ENCODE measurements at places on chromosomes 13 and 19.

DNA sequence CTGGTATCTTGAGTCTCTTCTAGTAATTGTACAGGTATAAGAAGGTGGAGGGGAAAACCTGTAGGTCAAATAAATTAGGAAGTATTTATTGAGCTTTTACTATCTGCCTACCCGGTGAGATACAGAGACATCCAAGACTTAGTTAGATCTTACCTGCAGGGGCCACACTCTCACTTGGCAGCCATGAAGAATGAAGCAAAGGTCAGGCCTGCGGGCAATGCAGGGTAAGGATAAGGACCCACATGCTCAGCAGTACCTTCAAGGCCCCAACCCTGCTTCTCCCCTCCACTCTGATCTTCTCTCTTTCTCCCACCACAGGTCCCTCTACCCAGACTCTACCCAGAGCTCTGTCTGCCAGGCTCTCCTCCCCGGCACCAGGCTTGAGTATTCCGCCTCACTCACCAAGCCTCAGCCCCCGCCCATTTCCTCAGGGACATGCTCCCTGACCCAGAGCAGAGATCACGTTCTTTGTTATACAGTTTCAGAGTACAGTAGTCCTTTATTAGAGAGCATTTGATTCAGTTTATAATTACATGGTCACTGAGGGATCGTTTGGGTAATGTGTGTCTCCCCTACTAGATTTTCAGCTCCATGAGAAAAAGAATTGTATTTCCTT lies 18.9 kb upstream of the CLDN10 start:
- DNase-seq: no peak

DNA sequence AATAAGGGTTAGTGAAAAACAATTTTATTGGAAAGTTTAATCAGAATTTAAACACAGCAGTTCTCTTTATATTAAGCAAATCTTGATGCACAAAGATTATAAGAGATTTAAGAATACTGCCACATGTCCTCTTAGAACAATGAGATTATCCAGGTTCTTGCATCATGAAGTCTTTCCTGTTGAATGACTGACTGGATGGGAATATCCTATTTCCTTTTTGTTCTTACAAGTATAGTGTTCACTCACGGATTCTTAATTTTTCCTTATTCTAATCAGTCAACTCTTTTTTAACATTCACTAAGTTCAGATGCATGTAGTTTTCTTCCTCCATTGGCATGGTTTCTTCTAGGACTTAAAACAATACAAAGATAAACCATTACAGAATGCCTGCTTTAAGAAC lies 10.1 kb downstream of the URI1 start:
- DNase-seq: no peak

DNA sequence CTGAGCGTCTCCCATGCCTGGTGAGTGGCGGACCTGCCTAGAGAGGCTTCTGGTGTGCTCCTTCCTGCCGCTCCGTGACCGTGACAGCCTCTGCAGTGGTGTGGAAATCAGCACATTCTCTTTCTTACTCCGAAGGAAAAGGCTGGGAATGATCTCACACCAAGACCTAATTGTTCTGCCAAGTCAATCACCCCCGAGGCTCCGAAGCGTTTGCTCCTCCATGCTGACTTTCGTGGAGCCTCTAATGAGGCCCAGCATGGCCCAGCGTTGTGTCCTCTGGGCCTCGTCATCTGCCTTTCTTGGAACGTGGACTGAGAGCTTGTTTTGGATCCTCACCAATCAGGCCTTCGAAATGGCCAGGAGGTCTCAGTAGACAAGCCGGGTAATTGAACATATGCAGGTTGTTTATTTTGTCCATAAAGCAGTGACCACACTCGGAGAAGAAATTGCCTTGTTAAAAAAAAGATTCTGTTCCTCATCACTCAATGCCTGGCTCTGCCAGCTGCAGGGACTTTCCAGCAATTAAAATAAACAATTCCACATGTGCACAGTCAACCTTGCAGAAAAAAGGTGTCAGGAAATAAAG lies 107.1 kb downstream of the UBL3 start:
- DNase-seq: no peak

DNA sequence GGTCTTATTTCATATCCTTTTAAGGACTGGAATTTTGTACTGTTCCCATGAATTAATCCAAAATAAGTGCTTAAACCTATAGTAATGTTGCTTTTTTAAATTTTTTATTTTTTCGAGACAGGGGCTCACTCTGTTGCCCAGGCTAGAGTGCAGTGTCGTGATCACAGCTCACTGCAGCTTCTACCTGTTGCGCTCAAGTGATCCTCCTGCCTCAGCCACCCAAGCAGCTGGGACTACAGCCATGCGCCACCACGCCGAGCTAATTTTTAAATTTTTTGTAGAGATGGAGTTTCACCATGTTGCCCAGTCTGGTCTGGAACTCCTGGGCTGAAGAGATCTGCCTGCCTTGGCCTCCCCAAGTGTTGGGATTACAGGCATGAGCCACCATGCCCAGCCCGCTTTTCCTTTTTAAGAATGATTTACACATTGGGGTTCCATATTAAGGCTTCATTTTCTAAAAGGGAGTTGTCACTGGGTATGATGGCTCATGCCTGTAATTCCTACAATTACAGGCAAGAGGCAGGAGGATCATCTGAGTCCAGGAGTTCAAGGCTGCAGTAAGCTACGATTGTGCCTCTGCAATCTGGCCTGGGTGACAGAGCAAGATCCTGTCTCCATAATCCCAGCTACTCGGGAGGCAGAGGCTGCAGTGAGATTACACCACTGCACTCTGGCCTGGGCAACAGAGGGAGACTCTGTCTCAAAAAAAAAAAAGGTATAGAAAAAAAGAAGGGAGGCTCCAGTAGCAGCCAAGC lies 28.3 kb upstream of the AKT2 start:
- no peak for DNase-seq

DNA sequence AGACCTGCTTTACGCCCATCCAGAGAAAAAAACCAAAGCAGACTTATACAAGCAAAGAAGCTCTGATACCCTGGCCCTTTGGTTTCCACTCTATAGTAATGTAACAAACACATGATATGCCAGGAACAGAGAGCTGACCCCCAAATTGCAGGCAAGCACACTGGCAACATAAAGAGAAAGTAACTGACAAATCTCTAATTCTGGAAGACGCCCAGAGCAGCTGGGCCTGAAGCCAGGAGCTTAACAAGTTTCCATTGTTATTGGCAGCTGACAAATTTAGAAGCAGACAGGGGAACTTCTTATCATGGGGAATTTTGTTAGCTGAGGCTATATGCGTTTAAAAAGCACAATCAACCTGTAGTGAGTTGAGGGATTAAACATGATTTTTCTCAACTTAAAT lies 158.0 kb downstream of the DLEU7 start:
- DNase-seq: peak; percentile 75

- no peak for DNase-seq
Measured at GRCh38 chr19:29812881-29813275, 1.1 kb downstream of the CCNE1 start.

DNA sequence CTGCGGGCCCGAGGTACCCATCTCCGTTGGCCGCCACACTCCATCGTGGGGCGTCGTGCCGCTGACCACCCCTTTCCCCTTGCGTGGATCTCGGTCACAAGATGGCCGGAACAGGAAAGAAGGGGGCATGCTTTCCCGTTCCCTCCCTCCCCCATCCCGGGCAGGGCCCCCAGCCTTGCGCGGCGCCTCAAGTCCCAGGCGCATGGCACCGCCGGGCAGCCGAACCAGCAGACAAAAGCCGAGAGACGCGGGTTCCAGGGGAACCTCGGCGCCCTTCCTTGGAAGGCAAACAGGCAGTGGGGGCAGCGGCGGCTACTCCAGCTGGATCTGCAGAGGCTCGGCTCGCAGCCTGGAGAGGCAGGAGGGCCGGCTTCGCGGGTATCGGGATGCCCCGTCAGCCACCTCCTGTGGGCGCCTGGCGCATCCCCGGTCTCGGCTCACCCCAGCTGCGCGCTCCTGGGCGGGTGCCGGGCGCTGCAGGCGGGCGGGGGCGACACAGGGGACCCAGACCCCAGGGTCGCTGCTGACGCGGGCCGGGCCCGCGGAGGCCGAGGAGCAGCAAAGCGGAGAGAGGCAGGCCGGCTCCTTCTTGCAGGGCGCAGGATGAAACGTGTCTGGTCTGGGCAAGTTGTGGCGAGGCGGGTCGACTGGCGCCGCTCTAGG lies 439 bp downstream of the DZIP1 start:
- DNase-seq: peak; percentile 39

GRCh38 chr19:2111886-2112285 lies 15.2 kb downstream of the IZUMO4 start:
- no peak for DNase-seq

DNA sequence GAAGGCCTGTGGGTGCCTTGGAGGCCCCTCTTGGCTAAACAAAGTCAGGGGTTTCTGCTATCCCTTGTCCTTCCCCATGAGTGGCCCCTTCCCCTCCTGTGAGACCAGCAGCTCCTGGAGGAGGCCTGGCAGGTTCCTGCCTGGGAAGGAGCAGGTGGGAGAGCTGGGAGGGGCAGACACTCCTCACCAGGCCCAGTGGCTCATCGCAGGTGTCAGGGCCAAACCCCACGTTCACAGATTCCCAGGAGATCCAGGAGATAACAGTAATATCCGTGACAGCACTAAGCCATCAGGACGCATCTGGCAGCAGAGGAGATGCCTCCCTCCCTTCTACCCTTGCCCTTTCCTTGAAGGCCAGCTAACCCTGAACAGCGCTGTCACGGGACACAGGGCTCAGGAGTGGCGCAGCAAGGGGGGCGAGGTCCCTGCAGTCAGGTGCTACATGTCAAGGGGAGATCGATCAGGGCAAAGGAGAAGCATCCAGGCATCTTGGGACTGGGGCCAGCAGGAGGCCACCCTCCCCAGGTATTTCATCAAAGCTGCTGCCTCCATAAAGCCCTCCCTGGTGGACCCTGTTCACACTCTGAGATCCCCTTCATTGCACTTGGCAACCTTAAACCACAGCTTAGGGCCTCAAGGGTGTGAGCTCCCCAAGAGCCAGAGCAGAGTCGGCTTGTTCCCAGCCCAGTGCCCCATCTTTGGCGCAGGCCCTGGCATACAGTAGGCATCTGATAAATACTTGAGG lies 4.8 kb downstream of the CEBPA start:
- no peak for DNase-seq

GRCh38 chr13:93036380-93036779 lies 190.2 kb upstream of the GPC6 start:
- no peak for DNase-seq

GRCh38 chr13:98890186-98890585 lies 87.7 kb downstream of the DOCK9 start:
- no peak for DNase-seq

DNA sequence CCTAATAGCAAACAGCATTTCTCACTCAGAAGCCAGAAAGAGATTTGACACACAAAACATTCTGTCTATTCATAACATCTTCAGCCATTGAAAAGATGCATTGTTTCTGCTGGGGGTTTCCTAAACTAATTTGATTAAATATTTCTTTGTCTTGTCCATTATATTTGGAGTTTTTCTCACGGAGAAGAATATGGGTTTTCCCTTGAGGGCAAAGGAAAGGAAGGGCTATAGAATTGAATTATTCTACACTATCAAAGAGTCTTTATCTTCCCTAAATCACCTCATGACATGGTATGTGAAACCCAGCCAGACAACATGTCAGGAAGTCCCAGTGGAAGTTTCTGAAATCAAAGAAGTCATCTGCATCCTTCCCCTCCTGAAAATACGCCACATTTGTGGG lies 186.4 kb downstream of the SHISA2 start:
- DNase-seq: no peak

DNA sequence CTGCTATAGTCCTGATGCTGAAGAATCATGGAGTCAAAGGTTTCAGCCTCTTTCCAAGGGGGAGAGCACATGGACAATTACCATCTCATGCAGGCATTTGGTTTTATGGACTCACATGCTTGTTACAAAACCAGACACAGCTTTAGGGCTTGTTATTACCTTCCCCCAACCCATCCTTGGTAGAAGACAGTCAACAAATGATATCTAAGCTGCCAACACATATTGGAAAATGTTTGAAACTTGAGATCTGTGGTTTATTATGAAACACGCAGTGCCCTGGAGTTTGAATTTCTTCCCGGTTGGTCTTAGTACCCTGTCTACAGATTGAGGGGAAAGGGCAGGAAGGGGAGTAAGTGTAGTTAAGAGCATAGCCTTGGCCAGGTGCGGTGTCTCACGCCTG lies 12.5 kb upstream of the CYP2A6 start:
- DNase-seq: no peak

DNA sequence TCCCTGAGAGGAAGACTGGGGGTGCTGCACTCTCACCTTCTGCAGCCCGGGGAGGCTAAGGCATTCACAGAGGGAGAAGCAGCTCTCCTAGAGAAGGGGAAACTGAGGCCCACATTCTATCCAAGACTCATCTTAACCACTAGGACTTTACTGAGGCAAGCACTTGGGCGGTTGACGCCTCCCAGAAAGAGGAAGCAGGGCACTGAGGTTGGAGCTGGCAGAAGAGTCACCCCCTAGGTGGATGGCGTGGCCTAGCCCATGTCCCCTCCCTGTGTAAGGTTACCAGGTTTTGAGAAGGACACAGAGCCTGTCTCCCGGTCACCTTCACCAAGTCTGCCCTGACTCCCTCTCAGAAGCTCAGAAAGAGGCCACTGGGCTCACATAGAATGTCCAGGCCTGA lies 2.7 kb downstream of the S1PR2 start:
- DNase-seq: no peak

DNA sequence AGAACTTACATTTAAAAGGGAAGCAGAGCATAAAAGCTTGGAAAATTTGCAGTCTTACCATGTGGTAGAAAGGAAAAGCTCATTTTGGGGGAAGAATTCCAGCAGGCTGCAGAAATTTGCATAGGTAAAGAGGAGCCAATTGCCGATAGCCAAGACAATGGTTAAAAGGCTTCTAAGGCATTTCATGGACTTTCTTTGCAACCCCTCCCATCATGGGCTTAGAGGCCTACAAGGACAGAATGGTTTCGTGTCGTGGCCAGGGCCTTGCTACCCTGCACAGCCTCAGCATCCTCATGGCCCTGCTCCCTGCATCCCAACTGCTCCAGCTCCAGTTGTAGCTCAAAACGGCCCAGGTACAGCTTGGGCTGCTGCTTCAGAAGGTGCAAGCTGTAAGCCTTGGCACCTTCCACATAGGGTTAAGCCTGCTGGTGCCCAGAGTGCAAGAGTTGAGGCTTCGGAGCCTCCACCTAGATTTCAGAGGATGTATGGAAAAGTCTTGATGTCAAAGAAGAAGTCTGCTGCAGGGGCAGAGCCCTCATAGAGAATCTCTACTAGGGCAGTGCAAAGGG lies 420.3 kb downstream of the PCDH17 start:
- no peak for DNase-seq

- DNase-seq: no peak
Measured at GRCh38 chr19:4018775-4019504, 11.4 kb downstream of the PIAS4 start.

DNA sequence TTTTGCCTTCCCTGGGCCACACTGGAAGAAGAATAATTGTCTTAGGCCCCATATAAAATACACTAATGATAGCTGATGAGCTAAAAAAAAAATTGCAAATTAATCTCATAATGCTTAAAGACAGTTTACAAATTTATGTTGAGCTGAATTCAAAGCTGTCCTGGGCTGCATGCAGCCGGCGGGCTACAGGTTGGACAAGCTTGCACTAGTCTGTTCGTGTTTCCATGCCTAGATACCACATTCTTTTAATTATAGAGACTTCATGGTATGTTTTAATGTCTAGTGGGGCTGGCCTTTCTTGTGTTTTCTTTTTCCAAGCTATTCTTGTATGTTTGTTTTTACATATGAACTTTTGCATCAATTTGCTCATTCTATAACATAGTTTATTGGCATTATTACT lies 90.6 kb downstream of the SGCG start:
- DNase-seq: no peak
